ENCODE measurements at places on chromosomes 3 and 15. TPM values are rescaled to one million over a fixed set of nuclear protein-coding genes. Genes with fewer than 3 reads are reported as not detected.

Gene DZIP3
- 5.0 TPM for polyA plus RNA-seq

DNA sequence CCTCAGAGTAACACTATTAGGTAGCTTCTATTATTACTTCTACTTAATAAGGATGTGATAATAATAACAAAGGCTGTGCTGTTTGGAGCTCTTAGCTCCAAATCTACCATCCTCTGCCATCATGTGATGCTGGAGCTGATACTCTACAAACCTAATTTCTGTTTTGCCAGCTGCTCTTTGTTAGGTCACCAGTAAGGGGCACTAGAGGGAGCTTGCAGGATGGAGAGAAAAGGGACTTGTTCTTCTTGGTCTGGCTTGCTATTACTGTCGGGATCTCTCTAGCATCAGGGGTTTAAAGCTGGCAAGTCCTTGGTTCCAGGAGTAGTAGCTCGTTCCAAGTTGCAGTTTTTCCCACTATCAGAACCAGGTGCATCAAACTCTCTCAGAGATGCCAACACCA is 194.9 kb upstream of the KBTBD8 start:
- no peak for DNase-seq

DNA sequence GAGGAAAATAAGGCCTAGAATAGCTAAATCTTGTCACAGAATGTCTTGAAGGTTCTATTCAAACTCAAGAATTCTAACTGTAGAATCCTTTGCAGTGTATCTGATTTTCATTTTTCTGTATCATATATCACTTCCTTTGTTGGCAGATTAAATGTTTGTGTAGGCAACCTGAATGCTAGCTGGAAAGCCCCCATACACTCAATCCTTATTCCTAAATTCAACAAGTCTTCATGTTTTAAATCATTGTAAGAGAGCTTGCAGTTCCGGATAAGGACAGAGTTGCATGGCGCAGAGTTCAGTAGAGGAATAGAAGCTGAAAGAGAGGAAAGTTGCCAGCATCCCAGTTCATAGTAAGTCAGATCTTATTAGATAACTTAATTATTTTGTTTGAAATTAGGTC is 242.0 kb upstream of the SEMA6D start:
- no peak for DNase-seq

DNA sequence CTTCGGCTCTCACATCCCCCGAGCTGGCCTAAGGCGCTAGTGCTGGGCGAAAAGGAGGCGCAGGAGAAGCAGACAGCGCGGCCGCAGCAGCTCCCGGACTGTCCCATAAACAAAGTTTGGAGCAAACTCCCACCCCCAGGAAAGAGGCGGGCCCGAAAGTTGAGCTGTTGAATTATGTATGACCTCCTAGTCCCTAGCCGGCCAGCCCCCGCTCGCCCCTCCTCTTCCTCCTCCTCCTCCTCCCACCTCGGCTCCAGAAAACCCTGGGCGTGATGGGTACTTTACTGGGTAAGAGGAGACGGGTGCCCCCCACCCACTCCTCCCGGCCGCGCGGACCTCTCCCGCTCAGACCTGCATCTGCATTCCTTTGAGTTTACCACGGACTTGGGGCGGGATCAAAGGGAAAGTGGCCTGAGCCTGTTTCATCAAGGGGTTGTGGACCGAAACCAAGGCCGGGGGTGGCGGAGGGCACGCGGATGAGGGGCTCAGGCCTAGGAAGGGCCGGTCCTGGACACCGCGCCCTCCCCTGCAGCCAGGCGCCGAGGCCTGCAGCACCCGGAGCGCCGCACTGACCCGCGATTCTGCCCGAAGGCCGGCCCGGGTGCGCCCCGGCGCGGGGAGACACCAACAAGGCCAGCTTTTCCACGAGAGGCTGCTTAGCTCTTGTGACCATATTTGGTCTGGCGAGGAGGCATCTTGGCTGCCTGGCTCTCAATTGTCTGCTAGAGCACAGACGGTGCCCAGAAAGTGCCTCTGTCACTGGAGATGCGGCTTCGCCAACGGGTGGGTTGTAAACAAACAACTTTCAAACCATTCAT is at the start of gene WWTR1:
Gene WWTR1, minus strand, starts transcription at position 100 of the 818 bp plus-strand sequence. CDS start 719 bp downstream, outside the sequence.
- DNase-seq = peak; percentile 97

GRCh38 chr3:16887130-16887529 is 2.4 kb downstream of the PLCL2 start:
- no peak for DNase-seq

Gene CATSPER2
- 2.3 TPM for polyA plus RNA-seq

GRCh38 chr3:104646196-104646595 is 720.5 kb upstream of the ALCAM start:
- no peak for DNase-seq

DNA sequence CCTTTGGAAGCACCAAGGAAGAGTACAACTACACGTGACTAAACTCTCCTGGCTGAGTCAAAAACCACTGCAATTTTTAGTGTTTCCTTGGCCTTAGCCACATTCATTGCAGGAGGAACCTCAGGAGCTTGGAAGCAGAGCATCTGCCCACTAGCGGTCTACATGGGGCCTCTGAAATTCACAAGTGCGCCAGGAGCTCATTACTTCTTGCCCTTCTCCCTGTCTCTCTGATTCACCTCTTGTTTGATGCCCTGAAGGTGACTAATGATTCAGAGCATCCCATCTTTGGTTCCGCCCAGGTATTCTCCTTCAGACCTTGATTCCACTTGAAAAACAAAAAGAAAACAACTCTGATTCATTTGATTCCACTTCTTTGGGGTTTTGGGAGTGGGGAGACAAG is 201.1 kb upstream of the LPP start:
- DNase-seq = no peak

Gene AHSG
- not detected for polyA plus RNA-seq

DNA sequence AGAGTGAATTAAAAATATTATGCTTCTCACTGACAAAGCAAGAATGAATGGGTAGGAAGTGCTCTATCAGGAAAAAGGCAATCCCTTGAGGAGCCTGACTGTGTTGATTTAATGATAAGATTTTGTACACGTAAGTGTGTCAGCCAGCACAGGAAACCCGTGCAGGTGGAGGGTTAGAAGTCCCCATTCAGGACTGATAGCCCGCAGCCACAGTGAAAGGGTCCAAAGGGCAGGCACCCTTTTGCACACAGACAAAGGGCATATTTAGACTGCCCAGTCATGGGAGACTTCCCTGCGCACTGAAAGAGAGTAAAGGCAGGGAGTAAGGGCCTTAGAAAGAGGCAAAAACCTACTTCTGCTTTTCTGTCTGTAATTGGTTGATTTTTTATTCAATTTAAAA is 26.4 kb upstream of the SKIL start:
- DNase-seq = no peak

DNA sequence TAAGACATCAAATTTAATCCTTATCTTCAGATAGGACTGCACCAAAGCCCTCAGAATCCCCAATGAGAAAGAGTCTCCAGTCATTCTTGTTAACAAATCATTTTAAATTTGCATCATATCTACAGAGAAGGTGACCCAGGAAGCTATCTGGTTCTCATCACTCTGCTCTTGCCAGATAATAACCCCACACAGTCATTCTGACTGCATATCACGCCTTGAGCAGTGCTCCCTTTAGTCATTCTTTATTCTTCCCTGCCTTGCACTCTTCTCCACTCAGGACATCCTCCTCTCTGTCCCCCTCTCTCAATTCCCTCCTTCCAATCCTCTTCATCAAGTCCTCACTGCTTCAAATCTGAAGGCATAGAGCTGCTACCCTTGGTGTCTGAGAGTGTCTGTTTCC is 83.7 kb upstream of the COL6A6 start:
- DNase-seq = no peak

DNA sequence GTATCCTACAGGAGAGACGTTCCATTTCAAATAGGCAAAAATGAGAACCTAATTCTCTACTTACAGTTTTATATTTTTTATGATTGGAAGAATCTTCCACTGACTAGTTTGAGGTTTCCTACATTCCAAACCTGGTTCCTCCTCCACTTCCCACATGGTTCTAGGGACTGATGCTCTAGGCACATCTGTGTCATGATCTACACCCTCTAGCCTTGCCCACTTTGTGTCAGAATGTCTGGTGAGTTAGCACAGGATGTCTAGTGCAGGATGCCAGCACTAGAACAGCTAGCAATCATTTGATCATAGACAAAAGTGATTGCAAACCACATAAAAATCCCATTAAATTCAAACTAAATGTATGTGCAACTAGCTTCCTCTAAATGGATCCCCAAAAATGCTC is 26.7 kb upstream of the FILIP1L start:
- DNase-seq = no peak

Gene ZCWPW2
- polyA plus RNA-seq = 1.6 TPM
